ENCODE measurements at places on chromosomes 1 and 21.

DNA sequence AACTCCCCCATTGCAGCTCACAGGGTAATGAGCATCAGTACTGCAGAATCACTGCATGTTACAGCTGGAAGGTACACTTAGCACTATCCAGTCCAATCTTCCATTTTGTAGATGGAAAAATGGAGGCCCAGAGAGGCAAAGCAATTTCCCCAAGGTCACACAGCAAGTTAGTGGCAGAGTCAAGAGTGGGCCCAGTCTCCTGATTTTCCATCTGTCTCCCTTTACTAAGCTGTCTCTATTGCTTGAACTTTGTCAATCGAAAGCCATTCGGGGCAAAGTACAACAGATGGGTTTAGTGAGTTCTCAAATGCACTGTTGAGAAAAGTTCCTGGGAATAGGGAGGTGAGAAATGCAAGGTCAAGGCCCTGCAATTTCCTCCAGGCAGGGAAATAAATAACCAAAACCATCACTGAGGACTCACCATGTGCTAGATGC, 50.4 kb upstream of the IFFO2 start:
- DNase-seq, result no peak

DNA sequence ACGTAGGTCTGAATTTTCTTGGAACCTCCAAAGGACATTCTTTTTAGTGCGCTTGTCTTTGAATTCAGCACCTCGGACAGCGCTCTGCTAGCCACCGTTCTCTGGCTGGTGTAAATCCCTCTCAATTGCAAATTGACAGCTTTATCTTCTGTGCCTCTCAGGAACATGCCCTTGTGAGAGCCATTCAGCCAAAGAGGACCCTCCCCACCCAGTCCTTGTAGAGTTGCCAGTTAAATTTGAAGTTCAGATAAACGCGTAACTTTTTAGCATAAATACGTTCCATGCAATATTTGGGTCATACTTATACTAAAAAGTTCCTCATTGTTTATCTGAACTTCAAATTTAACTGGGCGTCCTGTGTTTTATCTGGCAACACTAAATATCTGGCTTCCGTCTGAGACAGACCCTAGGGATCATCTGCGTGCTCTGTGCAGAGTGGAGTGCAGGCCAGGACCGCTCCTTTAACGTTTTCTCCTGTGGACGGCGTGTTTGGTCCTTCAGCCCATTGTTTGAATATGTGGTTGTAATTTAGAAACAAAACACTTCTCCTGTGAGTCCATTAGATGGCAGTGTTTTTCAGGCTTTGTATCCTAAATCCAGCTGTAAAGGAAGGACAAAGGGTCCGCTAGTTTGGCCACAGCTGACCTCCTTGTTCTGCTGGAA, 7.0 kb downstream of the KCNAB2 start:
- peak; percentile 51 for DNase-seq

DNA sequence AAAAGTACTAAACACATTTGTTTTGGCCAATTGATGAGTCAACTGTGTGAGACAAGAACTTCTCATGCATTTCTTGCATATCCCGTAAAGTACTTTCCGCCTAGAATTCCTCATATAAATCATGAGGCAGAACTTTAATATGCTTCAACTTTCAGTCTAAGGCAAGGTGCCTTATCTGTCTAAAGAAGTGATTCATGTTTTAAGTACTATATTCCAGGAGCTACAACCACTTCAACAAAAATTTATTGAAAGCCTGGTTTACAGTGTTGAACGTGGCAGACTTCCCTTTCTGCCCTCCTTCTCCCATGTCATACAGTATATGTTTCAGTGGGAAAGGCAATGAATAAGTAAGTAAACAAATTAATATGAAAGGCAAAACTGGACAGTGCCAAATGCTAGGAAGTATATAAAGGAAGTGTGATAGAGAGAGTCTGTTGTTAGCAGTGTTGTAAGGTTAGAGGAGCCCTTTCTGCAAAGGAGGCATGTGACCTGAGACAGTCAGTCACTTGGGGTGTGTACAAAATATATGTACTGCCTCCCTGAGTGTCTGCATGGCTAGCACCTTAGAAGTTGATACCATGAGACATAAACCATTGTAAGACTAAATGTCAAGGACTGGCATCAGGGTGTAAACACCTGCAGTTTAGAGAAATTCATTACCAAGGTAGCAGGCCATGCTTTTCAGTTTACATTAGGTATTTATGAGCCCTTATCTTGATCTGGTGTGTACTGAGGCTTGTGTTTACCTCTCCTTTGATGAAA, 362.2 kb downstream of the SRGAP2C start:
- DNase-seq, result no peak

DNA sequence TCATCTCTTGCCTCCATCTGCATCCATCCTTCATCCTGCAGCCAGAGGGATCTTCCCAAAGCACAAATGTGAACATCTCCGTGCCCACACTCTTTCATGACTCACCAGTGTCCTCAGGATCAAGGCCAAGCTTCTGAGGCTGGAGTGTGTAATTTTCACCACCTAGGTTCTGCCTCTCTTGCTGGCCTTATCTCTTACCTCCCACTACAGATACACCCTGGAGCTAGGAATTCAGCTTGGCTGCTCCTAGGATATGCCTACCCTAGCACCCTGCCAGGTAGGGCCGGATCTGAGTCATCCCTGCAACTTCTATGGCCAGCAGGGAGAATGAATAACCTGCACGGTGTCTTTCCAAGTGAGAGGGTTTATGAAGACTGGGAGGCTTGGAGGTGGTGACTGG, 208.7 kb upstream of the CSF3R start:
- no peak for DNase-seq

- DNase-seq, result no peak
These were observed 42.6 kb downstream of the FAF1 start for GRCh38 chr1:50917138-50918137.

- no peak for DNase-seq
These were observed 51.8 kb upstream of the LYST start for GRCh38 chr1:235918465-235918864.

GRCh38 chr1:222616525-222616924, 1.4 kb upstream of the MIA3 start:
- DNase-seq, result no peak

GRCh38 chr21:40176724-40177123, 309.5 kb downstream of the PCP4 start:
- DNase-seq, result no peak

GRCh38 chr21:25701529-25701928, 33.2 kb downstream of the ATP5PF start:
- DNase-seq, result no peak

DNA sequence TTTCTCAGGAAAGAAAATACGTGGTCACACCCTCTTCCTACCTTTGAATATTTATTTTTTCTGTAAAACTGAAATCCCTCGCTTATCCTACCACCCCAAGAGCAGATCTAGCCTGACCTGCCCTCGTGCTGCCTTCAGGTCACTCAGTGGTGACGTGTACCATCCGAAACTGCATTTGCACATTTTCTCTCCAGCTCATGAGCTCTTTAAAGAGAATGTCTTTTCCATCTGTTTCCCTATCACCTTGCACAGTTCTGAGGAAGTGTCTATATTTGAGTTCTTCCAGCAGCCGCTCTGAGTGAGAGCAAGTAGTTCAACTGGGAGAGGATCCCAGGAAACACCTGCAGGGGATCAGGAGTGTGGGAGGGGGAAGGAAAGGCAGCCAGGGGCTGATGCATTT, 91.7 kb downstream of the OMA1 start:
- no peak for DNase-seq

DNA sequence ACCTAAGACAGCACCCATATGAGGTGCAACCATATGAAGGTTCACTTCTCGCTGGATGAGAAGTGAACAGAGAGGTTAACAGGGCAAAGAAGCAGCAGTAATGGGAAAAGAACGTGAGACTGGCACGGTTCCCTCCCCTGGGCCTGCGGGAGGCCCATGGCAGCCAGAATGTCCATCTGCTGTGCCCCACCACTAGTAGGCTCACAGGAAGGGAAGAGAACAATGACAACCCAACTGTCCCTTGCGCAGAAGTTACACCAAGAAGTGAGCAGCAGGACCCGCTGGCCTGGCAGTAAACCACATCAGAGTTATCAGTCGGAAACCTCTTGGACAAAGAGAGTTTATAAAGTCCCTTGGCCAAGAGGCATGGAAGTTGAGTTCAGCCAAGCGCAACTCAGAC, 11.3 kb downstream of the HIVEP3 start:
- DNase-seq, result no peak

- no peak for DNase-seq
These were observed 15.9 kb upstream of the PIK3R3 start for GRCh38 chr1:46148318-46148717.

DNA sequence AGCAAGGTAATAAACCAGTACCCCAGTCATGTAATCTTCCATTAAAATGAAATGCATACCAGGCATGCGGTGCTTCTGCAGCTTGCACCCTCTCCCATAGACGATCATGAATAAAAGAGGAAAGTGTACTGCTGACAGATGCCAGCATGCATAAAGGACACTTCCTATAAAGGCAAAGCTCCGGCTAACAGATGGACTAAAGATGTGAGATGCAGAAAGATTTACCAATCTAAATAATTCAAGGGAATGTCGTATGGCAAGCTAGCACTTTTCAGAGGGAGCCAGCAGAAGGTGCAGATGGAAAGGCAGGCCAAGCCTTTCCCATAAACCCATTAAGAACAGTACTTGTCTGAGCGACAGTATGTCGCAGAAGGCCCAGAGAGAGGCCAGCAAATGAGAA, 542.0 kb downstream of the NUF2 start:
- DNase-seq, result no peak

DNA sequence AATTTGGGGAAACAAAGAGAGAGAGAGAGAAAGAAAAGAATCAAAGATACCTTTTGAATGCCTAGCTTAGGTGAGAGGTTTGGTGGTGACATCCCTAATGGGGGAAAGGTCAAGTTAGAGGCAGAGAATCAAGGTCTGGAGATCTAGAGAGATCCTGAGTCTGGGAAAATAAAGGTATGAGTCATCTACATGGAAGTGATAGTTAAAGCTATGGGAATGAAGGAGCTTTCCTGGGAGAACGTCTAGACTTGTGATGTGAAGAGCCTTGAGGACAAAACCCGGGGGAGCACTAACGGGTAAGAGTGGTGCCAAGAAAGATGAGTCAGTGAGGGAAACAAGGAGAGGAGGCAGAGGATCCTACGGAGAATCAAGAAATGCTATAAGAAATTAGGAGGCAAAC, 110.8 kb upstream of the RUNX1 start:
- no peak for DNase-seq

- DNase-seq, result no peak
These were observed 11.7 kb upstream of the FCMR start for GRCh38 chr1:206933333-206933945.

- no peak for DNase-seq
These were observed 427.8 kb upstream of the ZP4 start for GRCh38 chr1:238318294-238319110.

DNA sequence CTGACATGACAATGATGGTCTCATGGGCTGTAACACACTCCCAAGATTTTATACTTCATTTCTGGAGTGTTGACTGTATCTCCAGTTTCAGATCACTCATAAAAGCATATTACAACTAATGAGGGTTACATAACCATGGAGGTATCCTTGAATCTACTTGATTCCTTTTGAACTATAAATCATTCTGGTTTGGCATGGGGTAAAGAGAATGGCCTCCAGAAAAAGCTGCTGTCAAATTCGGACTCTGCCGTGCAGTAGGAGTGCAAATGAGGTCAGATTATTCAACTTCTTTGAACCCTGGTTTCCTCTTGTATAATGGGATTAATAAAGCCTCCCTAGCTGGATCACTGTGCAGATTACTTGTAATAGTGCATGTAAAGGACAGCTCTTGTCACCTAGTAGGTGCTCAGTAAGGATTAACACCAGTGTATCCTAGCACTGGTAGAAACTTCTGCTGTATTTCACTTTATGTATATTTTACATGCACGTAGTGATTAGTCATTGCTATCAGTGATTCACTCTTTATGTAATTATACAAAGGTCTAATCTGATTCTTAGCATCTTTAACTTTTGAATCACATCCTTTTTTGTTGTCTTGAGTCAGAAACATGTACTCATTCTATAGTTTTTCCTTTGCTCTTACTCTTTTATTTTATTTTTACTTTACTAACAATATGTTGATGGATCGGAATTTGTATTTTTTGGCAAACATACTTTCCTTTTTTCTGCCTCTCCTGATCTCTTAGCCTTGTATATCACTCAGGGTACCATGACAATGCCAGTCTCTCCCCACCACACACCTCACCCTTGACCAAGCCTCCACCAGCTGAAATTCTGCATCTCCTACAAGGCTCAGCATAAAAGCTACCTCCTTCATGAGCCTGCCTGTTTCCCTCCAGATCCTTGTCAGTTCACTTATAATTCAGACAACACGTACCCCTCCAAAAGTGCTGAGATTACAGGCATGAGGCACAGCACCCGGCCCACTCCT, 3.2 kb downstream of the LRRC8C start:
- peak; percentile 52 for DNase-seq

GRCh38 chr1:214664651-214665433, 61.8 kb downstream of the CENPF start:
- no peak for DNase-seq

DNA sequence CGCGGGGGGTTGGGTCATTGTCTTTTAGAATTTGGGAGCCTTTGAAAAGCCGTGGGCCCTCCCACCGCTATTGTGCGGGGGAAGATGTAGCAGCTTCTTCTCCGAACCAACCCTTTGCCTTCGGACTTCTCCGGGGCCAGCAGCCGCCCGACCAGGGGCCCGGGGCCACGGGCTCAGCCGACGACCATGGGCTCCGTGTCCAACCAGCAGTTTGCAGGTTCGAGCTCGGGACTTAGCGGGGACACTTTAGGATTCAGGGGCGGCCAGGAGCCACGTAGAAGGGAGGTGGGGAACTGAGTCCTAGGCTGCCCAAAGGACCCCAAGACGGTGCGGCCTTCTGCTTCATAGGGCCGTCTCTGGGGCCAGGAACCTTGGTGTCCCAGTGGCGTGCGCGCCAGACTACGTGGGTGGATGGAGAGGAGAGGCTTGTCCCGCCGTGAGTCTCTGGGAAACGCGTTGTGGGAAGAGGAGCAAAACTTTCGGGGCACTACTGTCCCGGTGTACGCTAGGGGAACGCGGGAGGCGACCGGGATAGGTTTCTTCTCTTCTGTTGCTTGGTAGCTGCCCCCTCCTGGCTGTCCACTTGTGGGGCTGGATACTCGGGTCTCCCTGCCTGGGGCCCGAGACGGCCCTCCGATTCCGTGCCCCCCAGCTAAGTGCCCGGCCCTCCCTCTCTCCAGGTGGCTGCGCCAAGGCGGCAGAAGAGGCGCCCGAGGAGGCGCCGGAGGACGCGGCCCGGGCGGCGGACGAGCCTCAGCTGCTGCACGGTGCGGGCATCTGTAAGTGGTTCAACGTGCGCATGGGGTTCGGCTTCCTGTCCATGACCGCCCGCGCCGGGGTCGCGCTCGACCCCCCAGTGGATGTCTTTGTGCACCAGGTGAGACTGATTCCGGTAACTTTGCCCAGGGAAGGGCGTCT, at the start of gene LIN28A:
LIN28A (plus strand) TSS at position 112 of the 918 bp plus-strand sequence; CDS start at position 187, 75 bp downstream.
- no peak for DNase-seq
